ENCODE measurements at places on chromosomes 5 and 9.

GRCh38 chr5:55988979-55989638 lies 5.7 kb downstream of the IL6ST start:
- DNase-seq, result no peak

DNA sequence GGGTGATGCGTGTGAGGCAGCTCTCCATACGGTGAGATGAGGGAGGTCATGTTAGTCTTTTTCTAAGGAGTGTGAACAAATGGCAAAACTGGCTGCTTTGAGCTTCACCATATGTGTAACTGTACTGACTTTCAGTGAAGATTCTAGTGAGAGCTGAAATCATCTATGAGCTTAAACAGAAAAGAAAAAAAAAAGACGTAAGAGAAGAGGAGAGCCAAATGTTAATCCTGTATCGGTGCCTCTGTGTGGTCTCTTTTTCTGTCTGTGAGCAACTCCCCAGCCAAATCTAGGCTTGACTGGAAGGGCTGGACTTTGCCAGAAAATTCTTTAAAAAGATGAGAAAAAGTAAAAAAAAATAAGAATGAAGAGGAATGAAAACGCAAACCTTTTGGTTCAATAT lies 209.7 kb upstream of the TUT7 start:
- no peak for DNase-seq

DNA sequence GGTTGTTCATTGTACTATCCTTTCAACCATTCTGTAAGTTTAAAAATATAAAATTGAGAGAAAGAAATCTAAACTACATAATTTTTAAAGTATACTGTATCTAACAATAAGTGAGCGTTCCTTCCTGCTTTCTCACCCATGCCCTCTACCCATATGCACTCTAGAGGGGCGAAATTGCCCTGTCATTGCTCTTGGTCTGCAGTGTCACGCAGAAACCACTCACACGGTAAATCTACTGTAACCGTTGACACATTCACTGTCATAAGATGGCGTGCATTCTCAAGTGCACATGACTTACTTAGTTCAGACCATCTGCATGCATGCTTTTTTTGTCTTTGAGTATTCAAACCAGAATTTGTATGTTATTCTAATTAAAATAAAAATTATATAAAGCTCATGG lies 55.7 kb upstream of the NIPBL start:
- no peak for DNase-seq

GRCh38 chr9:132204883-132205282 lies 43.0 kb downstream of the NTNG2 start:
- DNase-seq, result no peak

DNA sequence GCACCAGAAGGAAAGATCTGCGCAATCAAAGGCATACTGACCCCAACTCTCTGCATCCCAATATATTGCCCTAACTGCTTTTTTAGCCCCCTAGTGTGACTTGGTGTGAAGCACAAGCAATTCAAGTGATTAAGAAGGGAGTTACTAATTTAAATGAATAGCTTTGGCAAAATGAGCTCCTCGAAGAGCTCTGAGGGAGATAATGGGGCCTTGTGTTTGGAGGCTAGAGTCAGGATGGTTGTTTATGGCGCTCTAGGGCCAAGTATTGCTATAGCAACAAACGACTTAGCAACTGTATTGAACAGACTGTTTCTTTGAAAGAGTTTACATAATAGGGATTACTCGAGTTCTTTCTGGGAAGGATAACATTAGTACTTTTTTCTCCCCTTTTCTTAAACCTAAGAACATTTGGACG lies 11.5 kb upstream of the C5orf58 start:
- DNase-seq, result no peak

- DNase-seq, result no peak
These were observed 2.8 kb downstream of the FAM174A start for GRCh38 chr5:100537946-100538345.

GRCh38 chr9:90446200-90446948 lies 196.2 kb downstream of the DIRAS2 start:
- DNase-seq, result no peak

GRCh38 chr5:68803881-68804319 lies 289.9 kb upstream of the SLC30A5 start:
- no peak for DNase-seq

- no peak for DNase-seq
These were observed 163.8 kb downstream of the GABRB2 start for GRCh38 chr5:161382685-161383084.

DNA sequence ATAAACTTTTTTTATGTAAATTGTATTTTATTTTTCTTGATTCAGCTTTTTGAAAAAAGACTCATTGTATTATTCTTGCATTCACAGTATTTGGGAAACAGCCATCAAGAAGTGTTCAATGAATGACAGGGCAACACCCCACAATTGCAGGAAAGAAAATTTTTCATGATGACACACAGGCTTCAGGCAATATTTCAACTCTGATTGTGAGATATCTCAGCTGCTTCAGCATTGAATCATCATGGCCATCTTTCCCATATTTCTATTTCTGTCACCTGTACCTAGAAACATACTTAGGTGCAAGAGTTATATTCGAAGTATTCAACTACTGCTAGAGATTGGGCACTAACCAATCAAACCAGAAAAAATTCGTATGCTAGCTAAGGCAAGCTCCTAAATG lies 446.0 kb downstream of the ISL1 start:
- no peak for DNase-seq

DNA sequence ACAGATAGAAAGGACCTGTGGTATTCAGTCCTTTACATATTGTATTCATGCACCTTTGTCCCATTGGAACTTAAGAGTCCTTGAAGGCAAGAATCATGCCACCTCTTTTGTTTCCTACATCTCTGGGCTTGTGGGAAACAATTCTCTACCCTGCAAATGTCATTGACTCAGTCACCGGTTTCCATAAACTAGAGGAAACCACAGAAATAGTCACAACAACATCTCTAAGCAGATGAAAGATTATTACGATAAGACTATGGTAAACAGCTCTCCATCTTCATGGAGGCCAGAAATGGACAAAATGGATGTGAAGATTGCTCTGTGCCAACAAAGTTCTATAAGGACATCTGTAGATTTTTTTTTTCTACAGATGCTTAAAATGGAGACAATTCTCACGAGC lies 165.5 kb downstream of the PIK3R1 start:
- no peak for DNase-seq

- DNase-seq, result no peak
These were observed 17.9 kb downstream of the HSD17B4 start for GRCh38 chr5:119470105-119470763.

DNA sequence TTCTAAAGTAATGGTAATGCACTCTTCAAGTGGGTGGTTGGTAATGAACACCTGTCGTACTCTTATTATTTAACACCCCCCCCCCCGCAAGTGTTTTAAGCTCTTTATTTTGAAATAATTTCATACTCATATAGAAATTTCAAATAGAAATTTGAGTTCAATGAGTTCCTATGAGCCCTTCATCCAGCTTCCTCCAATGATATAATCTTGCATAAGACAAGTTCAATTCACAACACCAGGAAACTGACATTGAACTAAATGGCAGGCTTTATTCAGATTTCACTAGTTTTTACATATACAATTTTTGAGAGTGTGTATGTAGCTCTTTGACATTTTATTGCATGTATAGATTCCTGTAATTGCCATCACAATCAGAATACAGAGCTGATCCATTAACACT lies 30.9 kb upstream of the OSMR start:
- no peak for DNase-seq

DNA sequence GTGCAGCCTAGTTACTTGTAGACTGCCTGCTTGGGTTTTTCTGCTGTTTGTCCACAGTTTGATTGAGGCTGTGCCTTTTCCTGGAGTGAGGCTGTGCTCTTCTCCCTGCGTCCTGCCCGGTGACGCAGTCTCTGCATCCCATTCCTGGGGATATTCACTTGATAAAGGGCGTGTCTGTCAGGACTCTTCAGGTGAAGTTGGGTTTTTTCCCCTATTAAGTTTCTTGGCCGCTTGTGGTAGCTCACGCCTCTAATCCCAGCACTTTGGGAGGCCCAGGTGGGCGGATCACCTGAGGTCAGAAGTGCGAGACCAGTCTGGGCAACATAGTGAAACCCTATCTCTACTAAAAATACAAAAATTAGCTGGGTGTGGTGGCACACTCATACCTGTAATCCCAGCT lies 50.0 kb upstream of the SUSD3 start:
- no peak for DNase-seq

Data from stimulated activated CD4-positive, alpha-beta T cell treated with anti-CD3 and anti-CD28 coated beads, Interleukin-12 subunit alpha, Interleukin-12 subunit beta, amount 100 ng/mL, for 48 hours (primary cell).